CD4-positive, alpha-beta T cell treated with Interleukin-10 for 1 hour (primary cell): ENCODE measurements at places on chromosomes 12 and 14.

- DNase-seq: peak; percentile 29
Measured at GRCh38 chr12:132282950-132283771, 46.2 kb downstream of the GALNT9 start.

GRCh38 chr14:71721791-71722190 is 210.4 kb upstream of the RGS6 start:
- no peak for DNase-seq

- DNase-seq: no peak
Measured at GRCh38 chr14:64474041-64474440, 8.7 kb downstream of the AKAP5 start.

- no peak for DNase-seq
Measured at GRCh38 chr12:122958198-122958888, 7.9 kb downstream of the ABCB9 start.

DNA sequence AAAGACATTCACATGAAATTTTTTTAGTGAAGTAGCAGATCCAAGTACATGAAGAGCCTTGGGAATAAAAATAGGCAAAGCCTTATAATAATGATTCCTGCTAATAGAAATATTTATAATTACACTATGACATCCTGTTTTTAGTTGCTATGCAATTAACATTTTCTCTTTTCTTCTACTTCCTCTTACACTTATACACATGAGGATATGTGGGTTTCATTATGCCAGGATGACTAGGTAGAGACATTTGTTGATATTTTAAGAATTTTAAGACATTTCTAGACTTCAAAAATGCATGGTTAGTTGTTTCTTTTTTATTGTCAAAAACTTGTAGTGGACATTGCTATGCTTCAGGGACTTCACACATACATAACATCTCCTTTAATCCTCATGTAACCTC is 326.8 kb downstream of the SYT1 start:
- no peak for DNase-seq

DNA sequence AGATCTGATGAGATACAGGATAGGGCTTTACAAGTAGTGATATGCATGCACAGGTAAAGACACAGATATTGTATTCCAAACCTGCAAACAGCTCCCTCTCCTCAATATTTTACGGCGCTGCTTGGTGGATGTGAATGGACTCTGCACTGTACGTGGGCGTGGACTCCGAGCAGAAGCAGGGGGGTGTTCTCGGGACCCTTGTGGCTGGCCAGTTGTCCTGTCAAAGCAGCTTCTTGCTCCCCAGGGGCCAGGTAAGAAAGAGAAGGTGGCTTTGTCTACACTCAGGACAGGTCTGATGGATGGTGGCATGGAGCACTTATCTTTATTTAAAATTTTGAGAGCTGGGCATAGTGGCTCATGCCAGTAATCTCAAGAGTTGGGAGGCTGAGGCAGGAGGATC is 29.5 kb upstream of the CLMN start:
- no peak for DNase-seq

GRCh38 chr12:69492739-69493138 is 22.6 kb downstream of the FRS2 start:
- DNase-seq: no peak

DNA sequence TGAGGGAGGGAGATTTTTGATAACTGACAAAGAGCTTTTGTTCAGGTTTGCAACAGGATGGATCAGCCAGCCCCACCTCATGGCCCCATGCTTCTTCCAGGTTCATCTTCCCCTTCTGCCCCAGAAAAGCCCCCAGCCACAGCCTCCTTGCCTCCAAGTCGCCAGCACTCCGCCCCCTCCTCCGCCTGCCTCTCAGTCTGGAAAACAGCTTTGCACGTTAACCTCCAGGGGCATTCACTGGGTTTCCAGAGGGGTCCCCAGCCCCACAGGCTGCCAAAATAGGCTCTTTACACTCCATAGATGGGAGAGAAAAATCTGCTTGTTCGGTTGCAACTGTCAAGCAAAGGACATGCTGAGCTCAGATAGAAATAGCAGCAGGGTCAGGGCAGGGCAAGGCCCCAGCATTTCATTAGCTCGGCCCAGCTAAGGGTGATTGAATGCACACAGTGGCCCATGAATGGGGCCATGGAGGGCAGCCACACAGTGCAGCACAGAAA is 253.6 kb downstream of the ZFP36L1 start:
- DNase-seq: no peak

DNA sequence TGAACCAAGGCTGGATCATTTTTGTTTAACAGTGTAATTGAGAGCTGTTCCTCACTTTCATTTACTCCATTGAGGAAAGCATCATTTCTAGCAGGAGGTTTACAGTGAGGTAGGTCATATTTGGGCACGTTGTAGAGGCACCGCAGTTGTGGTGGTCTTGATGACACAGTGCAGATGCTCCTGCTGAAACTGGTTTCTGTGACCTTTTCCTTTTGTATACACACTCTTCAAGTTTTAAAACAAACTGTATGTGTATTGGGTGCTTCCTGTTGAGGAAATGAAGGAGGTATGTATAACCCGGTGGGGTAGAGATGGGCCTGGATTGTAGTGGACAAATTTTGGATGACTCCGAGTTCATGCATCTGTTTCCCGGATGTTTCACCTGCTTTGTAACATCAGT is 456.3 kb upstream of the RGS6 start:
- no peak for DNase-seq

DNA sequence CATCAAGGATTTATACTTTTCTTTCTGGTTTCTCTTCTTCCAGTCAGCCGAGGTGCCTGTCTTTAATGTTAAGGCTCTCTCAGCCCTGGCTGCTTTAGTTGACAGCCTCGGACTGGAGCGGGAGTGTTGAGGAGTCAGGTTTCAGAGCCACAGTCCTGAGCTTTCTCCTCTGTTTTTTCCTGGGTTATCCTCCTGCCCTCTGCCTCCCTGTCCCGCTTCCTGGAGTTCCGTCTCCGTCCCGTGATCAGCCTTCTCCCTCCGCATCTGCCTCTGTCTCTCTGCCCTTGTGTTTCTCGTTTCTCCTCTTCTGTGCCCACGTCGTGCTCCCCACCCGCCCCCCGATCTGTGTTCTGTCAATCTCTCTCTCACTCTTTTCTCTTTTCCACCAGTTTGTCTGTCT is 33.0 kb downstream of the IQSEC3 start:
- DNase-seq: no peak

DNA sequence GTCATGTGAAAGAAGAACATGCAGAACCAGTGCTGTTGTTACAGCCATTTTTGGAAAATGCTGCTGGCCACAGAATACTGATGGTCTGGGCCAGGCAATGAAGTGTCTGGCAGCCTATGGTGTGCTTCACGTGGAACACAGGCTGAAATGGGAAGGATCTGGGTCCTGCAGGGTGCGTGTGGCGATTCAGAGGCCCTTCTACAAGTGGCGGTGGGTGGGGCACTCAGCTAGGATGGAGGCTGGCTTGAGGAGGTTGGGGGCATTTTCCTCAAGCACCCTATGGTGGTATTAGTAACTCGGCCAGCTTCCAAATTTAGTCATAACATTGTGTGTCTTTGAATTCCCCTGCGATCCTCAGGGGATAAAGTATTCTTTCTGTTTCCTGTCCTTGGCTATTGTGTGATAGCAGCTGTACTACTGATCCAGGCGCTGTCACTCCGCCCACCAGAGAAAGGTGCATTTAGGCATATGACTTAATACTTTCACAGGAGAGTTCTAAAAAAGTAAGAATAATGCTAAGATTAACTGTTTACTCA is 9.2 kb upstream of the RAD52 start:
- no peak for DNase-seq

DNA sequence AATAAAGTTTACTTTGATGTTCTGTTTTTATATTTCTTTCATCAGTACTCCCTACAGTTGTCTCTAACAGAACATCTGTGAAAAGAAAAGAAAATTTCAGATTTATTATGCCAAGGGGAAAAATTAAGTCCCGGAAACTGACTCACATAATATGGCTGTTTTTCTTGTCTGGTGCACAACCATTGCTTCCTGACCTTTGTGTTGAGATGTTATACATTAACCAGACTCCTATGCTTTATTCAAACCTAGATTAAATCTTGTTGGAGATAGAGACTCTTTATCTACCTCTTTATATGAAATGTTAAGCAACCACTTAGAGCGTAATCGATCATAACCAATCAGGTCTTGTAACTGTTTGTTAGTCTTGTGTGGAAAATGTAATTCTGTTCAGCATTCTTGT is 37.6 kb upstream of the BICD1 start:
- no peak for DNase-seq

- DNase-seq: no peak
Measured at GRCh38 chr14:55547650-55548315, 32.2 kb upstream of the KTN1 start.

DNA sequence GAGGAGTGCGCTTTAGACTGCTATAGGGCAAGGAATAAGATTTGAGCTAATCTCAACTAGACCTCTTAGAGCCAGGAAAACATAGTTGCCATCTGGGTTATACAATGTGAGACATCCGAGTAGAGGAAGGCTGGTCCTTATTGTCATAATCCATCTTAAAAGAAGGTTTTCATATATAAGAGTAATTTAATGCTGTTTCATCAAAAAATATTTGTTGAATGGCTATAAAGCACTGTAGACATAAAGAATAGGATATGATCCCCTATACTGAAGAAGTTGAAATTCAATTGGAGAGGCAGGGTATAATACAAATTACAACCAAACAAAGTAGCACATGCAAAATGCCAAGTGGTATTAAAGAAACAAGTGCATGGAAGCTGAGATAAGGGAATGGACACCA is 294.5 kb downstream of the SSPN start:
- DNase-seq: no peak

DNA sequence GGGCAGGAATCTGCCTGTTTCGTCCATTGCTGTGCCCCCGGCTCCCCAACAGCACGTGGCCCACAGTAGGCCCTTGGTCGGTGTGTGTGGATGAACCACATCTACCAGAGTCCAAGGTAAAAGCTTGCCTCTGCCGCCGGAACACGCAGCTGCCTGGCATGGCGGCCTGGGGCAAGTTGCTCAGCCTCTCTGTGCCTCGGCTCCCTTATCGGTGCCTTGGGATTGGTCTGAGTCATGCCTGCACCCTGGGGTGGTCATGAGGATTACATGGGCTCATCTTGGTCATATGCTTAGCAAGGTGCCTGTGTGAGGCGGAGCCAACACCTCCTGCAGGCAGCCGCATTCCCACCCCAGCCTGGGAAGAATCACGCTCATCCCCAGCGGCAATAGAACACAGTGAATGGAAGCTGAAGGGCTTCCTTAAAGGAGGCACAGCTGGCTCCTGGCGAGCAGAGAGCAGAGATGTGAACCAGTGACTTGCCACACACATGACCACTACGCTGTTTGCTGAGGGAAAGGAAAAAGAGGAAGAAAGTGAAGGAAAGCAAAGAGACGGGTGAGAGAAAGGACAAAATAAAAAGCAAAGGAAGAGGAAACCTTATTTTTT is 5.5 kb upstream of the SCARB1 start:
- no peak for DNase-seq

DNA sequence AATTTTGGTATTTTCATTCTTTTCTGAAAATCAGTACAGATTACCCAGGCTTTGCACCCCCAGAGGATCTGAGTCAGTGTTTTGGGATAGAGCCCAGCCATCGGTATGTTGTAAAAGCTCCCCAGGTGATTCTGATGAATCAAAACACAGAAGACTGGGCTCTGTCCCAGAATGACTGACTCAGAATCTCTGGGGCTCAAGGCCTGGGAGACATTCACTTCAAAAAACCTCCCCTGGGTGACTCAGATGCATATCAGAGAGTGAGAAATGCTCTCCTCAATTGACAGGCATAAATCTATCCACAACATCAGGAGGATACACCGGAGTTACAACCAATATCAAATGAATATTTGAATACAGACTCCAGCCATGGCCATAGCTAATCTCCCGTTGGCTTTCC is 32.6 kb downstream of the SLC35F4 start:
- no peak for DNase-seq

DNA sequence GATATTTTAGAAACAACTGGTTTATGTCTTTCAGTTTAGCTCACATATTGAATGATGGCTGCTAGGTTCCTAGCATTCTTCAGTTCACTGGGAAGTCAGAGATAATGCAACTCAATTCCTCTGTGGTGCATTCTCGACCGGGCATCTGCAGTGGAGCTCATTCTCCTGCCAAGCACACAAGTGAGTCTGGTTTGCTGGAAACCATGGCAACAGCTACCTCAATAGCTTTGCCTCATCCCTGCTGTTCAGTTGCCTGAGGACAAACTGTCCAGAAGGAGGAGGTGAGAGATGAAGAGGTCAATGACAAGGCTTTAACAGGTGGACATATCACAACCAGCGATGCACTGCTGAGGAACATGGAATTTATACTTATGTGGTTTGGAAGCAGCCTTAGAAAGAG is 816.9 kb downstream of the AACS start:
- no peak for DNase-seq

DNA sequence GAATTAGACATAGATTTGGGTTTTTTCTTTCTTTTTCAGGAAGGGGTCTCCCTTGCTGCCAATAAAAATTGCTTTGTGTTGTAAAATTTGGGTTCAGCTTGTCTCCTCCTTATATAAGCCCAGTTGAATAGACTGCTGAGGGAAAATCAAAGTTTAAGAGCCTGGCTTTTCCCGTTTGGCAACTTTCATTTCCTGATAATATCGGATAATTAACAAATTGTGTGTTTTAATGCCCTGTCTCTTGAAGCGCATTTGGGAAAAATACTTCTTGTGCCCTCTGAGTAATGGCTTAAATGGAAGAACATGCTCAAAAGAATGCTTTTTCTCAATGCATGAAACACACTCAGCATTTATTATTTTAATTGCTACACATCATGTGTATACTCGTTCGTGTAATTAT is 198.0 kb upstream of the DCN start:
- DNase-seq: no peak

DNA sequence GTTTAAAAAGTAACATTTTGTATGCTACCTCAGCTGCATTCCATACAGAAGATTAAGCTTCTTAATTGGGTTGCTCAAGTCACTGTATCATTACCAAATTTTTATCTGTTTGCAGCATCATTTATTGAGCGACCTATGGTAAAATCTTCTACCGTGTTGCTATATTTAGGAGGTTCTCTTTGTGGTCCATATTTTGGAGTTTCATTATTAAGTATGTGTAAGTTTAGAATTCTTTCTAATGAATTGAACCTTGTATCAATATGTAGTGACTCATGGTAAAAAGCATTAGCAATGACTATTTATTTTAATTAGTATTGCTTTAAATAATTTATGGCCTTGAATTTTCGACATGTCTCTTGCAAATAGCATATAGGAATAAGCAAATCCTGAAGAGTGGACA is 42.2 kb downstream of the CSRP2 start:
- DNase-seq: no peak

DNA sequence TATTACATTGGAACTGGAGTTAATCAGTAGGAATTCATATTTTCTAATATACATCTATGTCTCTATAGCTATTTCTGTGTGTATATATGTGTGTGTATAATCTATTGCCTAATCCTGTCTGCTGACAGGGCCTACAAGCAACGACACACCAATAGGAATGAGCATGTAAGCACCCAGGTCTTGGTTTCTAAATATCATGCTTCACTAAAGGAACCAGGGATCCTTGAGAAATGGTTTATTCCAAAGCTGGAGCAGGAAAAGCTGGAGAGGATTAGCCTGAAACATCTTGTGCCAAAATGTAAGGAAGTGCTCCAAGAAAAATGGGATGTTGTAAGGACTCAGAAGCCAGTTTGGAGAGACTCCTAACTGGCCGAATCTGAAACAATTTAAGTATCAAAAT is 29.3 kb upstream of the LGALS3 start:
- no peak for DNase-seq
